Jurkat, Clone E6-1 (cell line): ENCODE measurements at places on chromosomes 11 and 22.

DNA sequence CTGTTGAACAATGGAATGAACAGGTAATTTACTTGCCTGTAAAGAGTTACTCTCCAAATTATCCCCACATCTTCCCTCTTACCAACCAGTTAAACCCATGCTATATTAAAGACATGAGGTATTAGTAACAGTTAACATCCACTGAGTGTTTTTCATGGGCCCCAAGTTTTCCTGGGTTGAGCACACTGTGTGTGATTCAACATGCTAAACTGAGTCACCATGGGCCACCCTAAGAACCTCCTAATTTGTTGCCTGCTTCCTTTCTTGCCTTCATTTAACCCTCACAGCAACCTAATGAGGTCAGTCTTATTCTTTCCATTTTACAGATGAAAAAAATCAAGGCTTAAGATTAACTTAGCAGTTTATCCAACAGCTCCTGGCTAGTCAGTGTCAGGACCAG is 51.0 kb downstream of the GALNT18 start:
- no peak for DNase-seq

DNA sequence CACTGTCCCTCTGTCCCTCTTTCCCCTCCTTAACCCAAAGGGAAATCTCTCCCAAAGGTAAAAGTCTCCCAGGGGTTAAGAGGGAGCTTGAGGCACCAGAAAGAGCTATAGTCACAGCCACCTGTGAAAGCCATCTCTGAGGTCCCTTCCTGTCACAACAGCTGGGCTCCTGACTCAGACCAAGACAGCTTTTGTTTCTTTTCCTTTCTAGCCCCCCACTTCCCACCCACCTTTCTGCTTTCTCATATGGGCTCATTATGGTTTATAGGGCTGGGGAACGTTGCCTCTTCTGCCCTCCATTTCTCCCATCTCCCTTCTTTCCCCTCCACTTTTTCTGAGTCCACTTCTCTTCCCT is 19.1 kb downstream of the MIF start:
- DNase-seq, result no peak

DNA sequence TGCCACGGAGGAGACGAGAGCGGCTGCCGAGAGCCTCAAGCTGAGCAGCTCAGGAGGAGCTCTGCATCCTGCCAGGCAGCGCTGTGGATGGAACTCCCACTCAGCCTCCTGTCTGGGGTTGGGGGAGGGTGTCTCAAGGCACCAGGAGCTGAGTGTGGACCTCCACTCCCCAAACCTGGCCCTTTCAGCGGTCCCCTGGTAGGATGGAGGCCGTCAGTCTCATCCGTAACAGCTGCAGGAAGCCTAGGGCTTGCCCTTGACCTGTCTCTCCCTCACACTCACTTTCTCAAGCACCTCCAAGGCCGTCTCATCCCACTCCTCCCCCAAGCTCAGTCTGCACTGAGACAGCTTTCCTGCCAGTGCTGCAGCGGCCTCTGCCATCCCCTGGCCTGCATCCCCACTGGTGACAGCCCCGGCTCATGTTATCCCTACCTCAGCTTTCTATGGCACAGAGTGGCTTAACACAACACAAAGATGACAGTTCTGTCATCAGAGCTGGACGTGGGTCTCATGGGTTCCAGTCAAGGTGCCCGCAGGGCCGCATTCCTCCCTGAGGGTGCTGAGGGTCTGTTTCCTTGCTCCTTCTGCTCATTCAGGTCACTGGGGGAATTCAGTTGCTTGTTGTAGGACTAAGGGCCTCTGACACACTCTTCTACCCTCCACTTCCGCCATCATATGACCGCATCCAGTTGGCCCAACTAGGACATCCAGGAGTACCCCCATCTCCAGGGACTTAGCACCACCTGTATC is 341.9 kb upstream of the B3GAT1 start:
- no peak for DNase-seq

GRCh38 chr11:121451178-121451985 is 732 bp upstream of the SORL1 start:
- no peak for DNase-seq

- no peak for DNase-seq
Observed at GRCh38 chr11:12165237-12165875, 55.0 kb downstream of the MICAL2 start.

- no peak for DNase-seq
Observed at GRCh38 chr22:49448526-49448925, 379.1 kb downstream of the BRD1 start.

DNA sequence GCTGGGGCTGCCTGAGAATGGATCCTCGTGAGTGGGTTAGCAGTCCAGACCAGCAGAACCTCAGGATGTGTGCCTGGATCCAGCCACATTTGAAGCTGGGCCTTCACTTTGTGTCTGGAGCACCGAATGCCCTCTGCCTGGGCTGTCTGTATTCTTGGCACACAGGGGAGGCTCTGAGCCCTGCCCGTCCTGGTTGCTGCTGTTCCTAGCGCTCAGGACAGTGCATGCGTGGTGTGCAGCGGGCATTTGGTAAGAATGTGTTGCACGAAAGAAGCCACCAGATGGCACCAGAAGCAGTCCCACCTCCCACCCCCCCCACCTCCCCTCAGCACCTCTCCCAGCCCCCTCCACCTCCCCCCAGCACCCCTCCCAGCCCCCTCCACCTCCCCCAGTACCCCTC is 4.1 kb upstream of the MAPK11 start:
- DNase-seq, result peak; percentile 54

DNA sequence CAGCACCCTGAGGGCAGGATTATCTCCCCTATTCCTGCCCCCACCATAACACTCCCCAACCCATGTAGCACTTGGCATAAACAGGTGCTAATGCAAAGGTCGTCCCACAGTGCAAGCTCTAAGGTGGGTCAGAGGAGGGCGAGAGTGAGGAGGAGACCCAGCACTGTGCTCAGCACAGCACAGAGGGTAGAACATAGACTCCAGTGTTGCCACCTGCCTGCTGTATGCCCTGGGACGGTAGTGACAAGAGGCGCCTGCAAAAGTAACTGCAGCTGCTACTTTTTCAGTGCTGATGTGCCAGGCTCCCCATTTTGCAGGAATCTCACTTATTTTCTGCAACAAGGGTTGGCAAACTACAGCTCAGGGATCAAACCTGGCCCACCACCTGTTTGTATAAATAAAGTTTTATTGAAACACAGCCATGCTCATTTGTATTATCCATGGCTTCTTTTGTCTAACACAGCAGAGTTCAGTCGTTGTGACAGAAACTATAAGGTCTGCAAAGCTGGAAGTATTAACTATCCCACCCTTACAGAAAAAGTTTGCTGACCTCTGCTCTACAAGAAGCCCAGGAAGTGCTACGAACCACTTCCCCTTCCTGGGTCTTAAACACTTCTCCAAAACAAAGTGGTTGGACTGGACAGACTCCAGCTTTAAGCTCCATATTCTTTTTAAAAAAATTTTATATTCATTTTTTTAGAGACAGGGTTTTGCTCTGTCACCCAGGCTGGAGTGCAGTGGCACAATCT is 16.9 kb upstream of the CDC42BPG start:
- peak; percentile 51 for DNase-seq

DNA sequence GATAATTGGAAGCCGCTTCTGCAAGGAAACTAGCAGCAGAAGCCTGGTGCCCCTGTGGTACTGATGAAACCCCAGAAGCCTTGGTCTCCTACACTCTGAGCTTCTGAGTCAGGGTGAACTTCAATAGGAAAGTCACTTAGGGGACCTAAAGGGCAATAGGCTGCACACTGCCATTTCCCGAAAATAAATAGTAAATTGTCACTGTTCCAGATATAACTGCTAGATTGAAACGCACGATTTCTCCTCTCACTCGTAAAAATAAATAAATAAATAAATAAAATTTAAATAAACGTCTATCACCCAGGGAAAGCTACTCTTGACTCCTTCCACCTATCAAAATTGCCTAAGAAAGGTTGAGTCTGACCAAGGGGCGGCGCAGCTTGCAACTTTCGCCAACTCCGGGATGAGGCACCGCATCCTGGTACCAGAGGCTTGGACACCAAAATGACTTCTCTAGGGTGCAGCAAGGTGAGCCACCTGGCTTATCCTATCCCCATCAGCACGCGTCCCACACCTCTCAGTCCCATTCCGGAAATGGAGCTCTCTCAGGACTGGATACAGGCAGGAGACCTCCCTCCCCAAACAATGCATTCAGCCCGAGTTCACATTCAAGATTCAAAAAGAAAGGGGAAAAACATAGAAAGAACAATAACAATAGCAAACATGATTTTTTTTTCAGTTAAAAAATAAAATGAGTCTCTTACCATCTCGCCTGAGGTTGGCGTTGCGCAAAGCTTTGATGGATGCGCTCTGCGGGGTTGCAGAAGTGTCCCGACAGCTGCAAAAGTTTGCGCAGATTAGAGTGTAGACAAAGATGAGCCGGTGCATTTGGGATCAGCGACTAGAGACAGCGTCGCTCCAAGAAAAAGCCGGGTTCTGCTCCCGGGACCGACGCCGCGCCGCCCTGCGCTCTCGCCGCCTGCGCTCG is 583 bp downstream of the PDGFD start:
- DNase-seq, result no peak

DNA sequence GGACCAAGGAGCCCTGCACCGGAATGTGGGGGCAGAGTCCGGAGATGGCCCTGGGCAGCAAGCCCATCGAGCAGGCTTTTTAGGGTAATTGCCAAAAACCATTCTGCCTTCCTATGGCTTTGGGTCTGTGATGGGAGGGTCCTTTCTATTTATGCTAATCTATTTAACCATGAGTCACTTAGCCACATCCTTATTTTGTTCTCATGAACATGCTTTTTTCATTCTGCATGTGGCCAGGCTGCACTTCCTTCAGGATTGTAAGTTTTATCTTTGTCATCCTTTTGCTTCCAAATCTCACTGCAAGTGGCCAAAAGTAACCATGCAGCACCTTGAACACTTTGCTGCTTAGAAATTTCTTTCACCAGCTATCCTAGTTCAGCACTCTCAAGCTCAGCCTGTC is 88.3 kb downstream of the EFCAB6 start:
- DNase-seq, result no peak

DNA sequence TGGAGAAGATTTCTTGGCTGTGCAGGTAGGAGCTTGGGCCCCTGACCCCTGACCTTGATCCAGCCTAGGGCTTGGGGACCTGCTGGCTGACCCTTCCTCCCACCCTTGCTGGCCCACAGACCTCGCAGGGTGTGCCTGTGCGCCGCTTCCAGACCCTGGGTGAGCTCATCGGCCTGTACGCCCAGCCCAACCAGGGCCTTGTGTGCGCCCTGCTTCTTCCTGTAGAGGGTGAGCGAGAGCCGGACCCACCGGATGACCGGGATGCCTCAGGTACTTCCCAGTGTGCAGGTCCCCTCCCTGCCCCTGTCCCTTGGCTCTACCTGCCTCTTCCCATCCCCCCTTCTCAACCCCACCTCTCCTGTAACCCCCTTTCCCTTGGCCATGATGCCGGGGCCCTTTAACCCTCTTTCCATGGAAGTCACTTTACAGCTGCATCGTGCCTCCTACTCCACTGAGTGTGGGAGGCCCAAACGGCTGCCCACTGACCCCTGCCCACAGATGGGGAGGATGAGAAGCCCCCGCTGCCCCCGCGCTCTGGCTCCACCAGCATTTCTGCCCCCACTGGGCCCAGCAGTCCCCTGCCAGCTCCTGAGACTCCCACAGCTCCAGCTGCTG is 3.8 kb downstream of the INPPL1 start:
- DNase-seq, result no peak

- no peak for DNase-seq
Observed at GRCh38 chr11:92841719-92842118, 127.7 kb upstream of the MTNR1B start.

GRCh38 chr11:54979375-54979774 is 272.7 kb downstream of the OR4A5 start:
- DNase-seq, result no peak

GRCh38 chr22:35208003-35208402 is 49.3 kb upstream of the HMGXB4 start:
- DNase-seq, result no peak

DNA sequence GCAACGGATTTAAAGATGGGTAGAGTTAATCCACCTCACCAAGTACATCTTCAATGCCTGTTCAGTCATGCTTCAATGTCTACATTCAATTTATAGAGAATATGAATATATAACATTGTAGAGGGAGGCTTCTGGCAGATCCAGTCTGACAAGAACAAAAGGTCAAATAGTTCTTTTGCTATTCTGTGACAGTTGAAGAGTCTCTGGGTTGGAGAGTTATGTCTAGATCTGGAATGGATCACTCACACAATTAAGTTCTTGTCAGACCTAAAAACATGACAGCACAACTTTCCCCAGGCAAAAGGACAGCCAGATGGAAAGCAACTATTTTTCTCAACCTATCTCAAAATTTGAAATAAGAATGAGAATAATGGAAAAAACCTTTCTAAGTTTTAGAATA is 15.3 kb upstream of the GAB2 start:
- DNase-seq, result no peak

DNA sequence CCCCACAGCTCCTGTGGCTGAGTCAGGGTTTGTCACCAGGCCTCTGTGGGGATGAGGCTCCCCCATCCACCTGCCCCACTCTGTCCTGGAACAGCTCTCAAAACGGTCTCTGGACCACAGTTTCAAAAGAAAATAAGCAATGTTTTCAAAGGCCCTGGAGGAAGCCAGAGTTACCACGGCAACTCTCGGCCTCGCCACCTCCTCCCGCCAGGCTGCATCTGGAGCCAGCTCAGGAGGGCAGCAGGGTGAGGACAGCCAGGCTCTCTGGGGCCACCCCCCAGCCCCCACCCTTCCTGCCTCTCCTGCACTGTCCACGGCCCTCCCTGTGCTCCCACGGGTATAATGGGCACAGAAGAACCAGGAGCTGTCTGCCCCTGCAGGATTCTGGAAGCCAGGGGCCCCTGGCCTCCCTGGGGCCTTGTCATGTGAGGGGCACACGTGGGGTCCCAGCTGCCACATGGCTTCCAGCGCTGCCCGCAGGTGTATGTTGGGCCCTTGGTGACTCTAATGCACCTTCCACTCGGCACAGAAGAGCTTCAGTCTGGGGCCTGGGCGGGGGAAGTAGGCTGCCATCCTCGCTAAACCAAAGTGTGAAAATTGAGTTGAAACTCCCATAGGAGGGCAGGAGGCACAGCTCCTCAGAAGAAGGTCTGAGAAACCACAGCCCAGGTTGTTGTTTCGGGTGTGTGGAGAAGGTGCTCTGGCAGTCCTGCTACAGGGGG is 10.3 kb downstream of the CD81 start:
- no peak for DNase-seq

GRCh38 chr11:100682247-100682969 is 4.7 kb upstream of the ARHGAP42 start:
- peak; percentile 28 for DNase-seq

GRCh38 chr11:75312346-75312745 is 39.1 kb downstream of the ARRB1 start:
- DNase-seq, result no peak

- DNase-seq, result no peak
Observed at GRCh38 chr11:2833716-2834502, 51.7 kb downstream of the CDKN1C start.

DNA sequence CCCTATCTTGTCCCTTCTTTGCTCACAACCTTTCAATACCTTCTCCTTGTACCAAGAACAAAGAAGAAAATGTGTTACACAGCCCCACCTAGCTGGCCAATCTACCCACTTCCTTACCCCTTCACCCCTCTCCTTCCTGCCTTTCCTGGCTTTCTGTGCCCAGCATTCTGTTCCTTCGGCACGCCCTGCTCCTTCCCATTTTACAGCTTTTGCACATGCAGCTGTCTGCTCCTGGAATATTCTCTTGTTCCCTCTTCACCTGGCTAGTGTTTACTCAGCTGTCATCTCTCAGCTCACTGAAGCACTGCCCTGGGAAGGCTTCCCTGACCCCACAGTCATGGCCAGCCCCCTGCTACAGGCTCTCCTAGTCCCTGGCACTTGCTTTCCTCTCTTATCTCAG is 30.7 kb downstream of the SERPINH1 start:
- DNase-seq, result no peak
